Non-pigmented ciliary epithelial cell (primary cell): ENCODE measurements at places on chromosomes 16 and 17.

DNA sequence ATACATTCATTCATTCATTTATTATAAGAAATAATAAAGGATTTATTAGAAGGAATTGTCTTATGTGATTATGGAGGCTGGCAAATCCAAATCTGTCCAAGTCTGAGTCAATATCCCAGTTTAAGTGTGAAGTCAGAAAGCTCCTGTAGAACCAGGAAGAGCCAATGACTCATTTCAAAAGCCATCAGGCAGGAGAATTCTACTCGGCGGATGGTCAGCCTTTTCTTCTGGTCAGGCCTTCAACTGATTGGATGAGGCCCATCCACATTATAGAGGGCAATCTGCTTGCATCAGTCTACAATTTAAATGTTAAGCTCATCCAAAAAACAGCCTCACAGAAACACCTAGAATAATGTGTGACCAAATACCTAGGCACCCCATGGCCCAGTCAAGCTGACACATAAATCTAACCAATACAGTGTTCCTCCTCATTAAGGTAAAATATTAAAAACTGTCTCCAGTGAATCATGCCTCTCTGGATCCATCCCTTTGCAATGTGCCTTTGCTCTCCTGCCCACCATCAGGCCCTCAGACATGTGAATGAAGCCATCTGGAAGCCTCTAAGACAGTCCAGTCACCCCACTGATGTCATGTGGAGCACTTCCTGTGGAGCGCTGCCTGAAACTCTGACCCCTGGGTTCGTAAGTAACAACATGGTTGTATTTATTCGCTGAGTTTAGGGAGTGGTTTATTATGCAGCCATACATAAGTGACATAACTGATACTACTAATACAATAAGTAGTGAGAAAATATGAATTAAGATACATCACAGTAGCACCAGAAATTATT, 69.2 kb upstream of the WSB1 start:
- DNase-seq, result no peak

DNA sequence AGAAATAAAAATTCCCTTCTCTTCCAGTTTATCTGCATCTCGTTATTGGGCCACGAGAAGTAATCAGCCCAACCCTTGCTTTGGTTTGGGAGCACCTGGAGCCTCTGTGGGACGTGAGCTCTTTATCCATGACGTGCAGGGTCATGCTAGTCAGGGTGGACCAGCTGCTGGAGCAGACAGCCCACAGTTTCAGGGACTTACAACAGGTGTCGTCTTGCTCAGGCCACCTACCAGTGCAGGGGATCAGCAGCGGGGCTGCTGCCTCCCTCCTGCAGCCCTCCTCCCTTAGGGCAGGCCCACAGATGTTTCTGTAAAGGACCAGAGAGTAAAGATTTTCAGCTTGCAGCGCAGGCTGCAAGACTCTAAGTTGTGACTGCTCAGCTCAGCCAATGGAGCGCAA, 16.9 kb downstream of the ADAD2 start:
- no peak for DNase-seq

- DNase-seq, result no peak
These were observed 1.7 kb upstream of the PEMT start for GRCh38 chr17:17593222-17593620.

DNA sequence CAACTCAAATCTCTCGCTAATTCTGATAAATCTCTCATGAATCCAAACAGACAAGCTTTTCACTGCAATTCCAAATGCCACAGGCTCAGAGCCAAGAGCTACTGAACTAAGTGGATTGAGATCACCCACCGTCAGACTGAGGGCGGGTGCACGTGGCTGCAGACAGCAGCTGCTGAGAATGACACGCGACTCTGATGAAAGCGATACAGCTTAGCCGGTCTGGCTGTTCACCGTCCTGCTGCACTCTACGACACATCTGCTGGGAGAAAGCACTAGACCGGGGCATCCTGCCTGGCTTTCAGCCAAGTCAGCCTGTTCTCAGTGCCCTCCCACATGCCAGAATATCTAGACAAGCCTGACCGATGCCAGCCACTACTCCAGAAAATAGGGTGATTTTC, 42.6 kb downstream of the KLHDC4 start:
- peak; percentile 81 for DNase-seq
